ENCODE measurements at places on chromosomes 1 and 21.

GRCh38 chr1:153792631-153793041 is 17.4 kb downstream of the SLC27A3 start:
- no peak for DNase-seq

GRCh38 chr1:116203920-116204319 is 92.7 kb downstream of the MAB21L3 start:
- DNase-seq = no peak

DNA sequence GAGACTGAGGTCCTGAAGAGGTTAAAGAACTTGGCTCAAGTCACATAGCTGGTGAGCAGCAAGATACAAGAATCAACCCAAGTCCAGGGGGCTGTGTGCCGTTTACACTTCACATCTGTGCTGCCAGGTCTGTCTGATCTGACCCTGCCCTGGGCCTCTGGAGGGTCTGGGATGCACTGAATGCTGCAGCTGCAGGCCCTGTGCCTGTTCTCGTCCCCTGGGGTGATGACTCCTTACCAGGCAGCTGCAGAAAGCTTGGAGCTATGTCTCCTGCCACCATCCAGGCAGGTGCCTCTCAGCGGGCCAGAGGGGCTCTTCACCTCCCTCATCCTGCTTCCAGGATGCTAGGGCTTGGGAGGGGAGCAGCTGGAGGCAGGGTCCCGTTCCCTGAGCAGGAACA is 63.5 kb downstream of the LRRN2 start:
- no peak for DNase-seq

GRCh38 chr21:36461918-36462486 is 17.9 kb downstream of the CLDN14 start:
- DNase-seq = no peak

DNA sequence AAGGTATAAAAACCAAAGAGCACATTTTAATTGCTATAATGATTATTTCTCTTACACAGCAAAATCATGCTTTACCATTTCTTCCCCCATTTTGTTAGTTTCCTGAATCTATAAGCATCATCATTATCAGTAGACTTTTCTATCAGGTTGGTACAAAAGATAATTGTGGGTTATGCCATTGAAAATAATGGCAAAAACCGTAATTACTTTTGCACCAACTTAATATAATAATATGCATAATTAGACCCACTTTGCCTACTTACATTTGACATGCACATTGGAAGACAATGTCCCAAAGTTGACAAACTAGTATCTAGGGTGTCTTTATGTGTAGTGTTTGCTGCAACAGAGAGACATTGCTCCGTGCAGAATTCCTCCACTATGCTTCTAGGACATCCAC is 594.2 kb downstream of the LMO4 start:
- no peak for DNase-seq

DNA sequence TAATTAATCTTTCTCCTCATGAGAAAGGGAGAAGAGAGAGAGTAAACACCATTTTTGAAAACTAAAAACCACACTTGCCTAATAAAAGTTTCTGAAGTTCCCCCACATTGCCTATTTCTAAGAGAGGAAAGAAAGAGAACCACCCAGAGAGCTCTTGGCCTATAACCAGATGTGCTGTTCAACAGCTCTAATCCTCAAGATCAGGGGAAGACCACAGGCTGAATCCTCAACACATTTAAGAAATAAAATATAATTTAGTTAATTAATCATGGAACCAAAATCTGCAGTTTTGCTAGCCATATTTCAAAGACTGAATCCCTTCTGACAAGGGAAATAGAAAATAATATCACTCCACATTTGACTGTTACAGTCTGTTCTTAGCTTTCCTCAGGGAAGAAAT is 11.9 kb downstream of the PRRX1 start:
- DNase-seq = no peak

- DNase-seq = no peak
Measured at GRCh38 chr21:16070207-16070651, 340.4 kb downstream of the USP25 start.

DNA sequence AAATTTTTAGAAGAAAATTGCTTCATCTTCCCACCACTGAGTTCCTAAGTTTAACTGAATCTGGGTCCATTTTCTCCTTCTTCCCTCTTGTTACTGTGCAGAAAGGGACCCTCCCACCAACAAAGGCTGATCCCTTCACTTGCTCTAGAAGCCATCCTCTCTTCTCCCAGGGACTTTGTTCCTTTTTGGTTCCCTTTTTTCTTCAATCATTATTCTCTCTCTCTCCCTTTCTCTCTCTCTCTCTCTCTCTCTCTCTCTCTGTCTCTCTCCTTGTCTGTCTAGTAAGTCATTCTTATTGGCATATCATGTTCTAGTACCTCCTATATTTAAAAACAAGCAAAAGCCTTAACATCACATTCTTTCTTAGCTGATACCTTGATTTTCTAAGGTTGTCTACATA is 31.7 kb upstream of the GADD45A start:
- no peak for DNase-seq

- DNase-seq = peak; percentile 66
Measured at GRCh38 chr1:32063261-32063681, 9.5 kb upstream of the TMEM39B start.

DNA sequence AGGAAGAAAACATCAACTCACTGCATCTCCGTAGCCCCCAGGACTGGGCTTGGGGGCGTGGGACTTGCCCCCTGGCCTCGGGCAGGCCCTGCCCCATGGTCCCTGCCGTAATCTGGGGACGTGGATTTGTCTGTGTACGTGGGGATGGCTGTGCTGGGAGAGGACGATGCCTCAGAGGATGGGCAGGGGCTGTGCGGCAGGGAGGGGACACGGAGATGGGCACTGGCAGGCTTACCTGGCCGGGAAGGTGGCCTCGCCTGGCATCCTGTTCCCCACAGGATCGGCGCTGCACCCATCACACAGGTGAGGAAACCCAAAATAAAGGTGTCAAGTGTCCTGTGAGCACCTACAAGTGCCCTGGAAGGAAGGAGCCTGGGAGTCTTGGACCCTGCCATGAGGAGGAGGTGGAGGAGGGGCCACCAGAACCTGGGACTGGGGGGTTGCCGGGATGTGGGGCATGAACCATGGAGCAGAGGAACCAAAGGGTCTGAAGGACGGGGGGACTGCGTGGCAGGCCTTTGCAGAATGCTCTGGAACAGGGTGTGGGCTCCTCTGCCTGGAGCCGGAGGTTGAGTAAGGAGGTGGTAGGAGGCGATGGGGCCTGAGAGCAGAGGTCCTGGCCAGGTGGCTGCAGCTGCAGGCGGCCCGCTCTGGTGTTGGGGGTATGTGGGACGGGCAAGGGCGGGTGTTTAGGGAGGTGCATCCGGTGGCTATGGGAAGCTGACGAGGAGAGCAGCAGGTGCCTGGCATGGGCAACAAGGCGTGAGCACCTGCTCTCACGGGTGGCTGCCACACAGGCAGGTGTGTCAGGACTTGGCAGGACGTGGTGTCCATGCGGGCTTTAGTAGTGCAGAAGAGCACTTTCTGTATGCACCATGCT is 27.8 kb upstream of the LRRC3 start:
- DNase-seq = no peak

GRCh38 chr1:18560692-18561091 is 70.0 kb upstream of the PAX7 start:
- DNase-seq = no peak

DNA sequence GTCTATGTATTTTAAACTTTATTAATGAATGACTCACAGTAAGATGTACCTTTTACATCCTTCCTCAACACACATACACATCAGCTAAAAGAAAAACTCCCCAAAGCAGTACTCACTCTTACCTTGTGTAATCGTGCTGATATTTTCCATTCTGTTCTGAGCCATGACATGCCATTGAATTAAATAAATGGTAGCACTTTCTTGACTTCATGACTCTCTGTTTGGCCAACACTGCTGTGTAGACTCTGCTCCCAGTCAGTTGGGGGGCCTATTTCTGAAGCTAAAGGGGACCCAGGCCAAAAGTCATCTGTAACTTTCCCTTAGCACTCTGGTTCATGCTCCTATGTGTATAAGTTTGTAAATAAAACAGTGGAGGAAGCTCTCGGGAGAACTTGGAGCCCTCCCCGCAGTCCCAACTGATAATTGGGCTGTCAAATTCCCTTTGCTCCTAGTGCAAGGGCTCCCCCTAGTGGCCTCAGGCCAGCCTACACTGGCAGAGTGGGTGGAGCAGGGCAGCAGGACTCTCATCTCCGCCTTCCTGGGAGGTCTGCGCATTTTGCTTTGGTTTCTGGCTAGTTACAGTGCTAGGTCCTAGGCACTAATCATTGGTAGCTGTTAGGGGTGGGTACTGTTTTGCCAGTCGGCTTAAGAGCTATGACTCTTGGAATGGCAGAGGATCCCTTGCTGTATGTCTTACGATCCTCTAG is 1.7 kb upstream of the FYB2 start:
- DNase-seq = peak; percentile 62

- no peak for DNase-seq
Measured at GRCh38 chr1:48016515-48016914, 19.3 kb upstream of the TRABD2B start.

DNA sequence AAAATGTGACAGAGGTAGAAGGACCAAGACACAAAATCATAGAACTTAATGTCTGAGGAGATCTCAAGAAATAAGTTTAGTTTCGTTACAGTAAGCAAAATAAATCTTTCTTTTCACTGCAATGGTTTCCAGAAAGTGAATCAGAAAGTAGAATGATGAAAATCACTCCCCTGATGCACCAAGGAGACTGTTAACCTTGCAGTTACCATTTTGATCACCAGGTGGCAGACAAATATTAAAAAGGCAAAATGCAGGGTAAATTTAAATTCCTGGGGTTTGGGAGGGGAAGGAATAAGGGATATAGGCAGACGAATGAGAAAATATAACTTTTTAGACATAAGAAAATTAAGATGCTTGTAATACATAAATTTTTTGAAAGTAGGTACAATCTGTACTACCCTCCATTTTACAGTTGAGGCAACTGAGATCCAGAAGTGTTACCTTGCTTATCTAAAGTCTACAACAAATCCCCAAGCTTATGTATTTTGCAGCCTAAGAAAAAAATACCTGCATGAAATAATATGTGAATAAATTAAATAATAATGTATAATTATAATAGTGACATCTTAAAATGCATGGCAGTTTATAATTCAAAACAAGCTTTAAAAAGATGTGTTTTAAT is 253.2 kb downstream of the CRB1 start:
- peak; percentile 4 for DNase-seq

GRCh38 chr21:44375281-44375651 is 21.8 kb downstream of the TRPM2 start:
- no peak for DNase-seq

GRCh38 chr1:24315391-24315790 is 3.8 kb upstream of the GRHL3 start:
- no peak for DNase-seq

- no peak for DNase-seq
Measured at GRCh38 chr1:68481041-68481440, 15.8 kb downstream of the DEPDC1 start.

GRCh38 chr1:62508187-62508758 is 71.4 kb downstream of the USP1 start:
- DNase-seq = peak; percentile 58

- no peak for DNase-seq
Measured at GRCh38 chr1:10380594-10381275, 18.1 kb upstream of the PGD start.

- no peak for DNase-seq
Measured at GRCh38 chr1:91687452-91687851, 186.8 kb downstream of the CDC7 start.

DNA sequence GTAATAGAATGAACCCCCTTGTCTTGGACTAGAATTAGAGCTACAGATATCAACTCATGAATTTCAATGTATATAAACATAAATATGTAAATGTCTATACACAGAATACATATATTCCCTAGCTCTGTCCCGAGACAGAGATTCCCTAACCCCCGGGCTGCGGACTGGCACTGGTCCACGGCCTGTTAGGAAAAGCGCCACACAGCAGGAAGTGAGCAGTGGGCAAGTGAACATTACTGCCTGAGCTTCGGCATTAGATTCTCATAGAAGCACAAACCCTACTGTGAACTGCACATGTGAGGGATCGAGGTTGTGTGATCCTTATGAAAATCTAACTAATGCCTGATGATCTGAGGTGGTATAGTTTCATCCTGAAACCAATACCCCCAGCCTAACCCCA is 51.2 kb downstream of the PIK3R3 start:
- peak; percentile 37 for DNase-seq

DNA sequence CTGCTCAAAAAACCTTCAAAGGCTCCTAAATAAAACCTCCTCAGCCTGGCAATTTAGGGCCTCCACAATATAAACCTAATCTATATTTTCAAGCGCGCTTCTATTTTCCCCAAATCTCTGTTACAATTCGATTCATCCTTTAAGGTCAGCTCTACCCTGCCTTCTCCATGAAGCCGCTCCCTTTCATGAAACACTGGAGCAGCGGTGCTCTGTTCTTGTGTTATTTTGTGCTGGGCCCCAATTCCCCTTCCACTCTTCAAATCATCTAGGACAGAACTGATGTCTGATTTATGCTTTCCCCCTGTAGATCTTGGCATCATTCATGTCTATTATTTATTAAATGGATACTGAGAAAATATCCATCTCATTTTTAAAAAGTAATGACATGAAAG is 6.9 kb downstream of the ERRFI1 start:
- DNase-seq = no peak

DNA sequence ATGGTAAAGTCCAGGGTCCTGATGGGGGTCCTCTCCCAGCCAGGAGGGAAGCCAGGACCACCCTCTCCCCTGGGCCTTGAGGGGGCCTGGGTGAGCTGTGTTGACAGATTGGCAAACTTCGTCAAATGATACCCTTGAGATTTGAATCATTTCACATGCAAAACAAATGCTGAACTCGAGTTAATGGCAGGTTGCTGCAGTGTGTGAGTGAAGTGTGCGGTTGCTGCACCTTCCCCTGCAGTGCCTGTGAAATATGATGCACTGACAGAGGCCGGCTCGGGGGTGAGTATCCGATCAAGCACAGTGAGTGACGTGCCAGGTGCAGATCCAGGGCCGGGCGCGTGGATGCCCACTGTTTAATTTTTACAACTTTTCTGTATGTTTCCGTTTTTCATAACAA is 5.7 kb upstream of the KRTAP12-1 start:
- DNase-seq = no peak

GRCh38 chr1:183487674-183488442 is 15.6 kb downstream of the SMG7 start:
- DNase-seq = no peak

GRCh38 chr1:225655509-225656258 is 2.8 kb upstream of the ENAH start:
- peak; percentile 63 for DNase-seq

GRCh38 chr1:198638894-198639635 is at the start of gene PTPRC:
PTPRC (plus strand) TSS chr1:198639040; CDS start chr1:198639269, 229 bp downstream.
- no peak for DNase-seq

DNA sequence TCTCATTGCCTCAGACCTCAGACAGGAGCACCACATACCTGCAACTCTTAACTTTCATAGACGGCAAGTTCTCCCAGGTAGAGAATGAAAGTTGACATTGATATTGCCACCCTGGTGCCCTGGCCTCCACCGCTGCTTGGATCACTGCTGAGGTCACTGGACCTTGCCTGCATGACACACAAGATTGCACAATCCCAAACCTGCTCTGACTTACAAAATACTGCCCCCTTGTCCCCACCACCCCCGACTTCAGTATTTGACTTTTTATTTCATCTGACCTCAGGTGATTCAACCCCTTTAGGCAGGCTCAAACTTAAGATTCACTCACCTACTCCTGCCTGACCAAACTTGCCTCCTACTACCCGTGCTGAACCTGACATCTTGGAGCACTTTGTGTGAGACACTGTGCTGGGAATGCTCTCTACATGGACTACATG is 43.1 kb upstream of the S1PR1 start:
- DNase-seq = no peak

GRCh38 chr1:109995536-109995935 is 11.0 kb downstream of the AHCYL1 start:
- no peak for DNase-seq

GRCh38 chr1:68213843-68214242 is 18.5 kb downstream of the WLS start:
- peak; percentile 83 for DNase-seq

GRCh38 chr1:20730690-20731056 is 1.8 kb downstream of the SH2D5 start:
- DNase-seq = no peak
